ENCODE measurements at places on chromosomes 11 and 22. TPM values are rescaled to one million over a fixed set of nuclear protein-coding genes. Genes with fewer than 3 reads are reported as not detected.

DNA sequence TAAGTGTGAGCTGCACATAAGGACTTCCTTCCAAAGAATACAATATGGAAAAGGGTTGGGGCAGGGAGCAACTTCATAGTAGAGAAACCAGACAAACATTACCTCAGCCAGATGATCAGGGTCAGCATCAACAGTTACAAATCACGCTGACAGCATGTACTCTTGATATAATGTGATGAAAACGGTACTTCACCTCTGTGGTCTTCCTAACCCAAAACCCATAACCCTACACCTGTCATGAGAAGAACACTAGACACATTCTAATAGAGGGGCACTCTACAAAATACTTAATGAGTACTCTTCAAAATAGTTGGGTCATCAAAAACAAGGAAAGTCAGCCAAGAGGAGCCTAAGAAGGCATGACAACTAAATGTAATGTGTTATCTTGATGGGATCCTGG, 43.9 kb downstream of the RRAS2 start:
- no peak for DNase-seq

Gene HORMAD2
- not detected for total RNA-seq

- DNase-seq: no peak
Measured at GRCh38 chr11:86043765-86044503, 24.9 kb downstream of the PICALM start.

GRCh38 chr11:72466410-72466809, 32.1 kb upstream of the CLPB start:
- DNase-seq: no peak

DNA sequence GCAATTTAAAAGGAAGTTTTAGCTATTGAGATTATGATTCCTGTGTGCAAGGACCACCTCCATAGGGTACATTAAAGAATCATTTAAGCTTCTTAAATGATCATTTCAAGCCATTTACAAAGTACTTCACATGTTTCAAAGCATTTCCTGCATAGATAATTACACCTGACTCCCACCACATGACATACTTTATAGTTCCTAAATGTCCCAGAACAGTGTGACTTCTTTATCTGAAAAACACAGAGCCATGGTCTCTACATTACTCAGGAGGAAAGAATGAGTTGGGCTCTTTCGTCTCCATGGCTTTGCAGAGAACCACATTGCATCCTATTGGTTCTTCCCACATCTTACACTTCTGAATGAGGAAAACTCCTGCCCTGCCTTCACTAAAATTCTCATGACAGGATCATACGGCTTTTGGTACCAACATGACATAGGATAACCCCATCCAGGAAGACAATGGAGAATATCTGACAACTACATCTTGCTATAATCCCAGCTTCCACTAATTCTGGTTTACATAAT, 88.6 kb downstream of the ETS1 start:
- no peak for DNase-seq
